ENCODE measurements at places on chromosomes 3 and 15.
A peak's percentile ranks its signal among the peaks of the same experiment; 100 is the strongest.

GRCh38 chr15:89401631-89402517, 67.2 kb upstream of the POLG start:
- DNase-seq = peak; percentile 26

DNA sequence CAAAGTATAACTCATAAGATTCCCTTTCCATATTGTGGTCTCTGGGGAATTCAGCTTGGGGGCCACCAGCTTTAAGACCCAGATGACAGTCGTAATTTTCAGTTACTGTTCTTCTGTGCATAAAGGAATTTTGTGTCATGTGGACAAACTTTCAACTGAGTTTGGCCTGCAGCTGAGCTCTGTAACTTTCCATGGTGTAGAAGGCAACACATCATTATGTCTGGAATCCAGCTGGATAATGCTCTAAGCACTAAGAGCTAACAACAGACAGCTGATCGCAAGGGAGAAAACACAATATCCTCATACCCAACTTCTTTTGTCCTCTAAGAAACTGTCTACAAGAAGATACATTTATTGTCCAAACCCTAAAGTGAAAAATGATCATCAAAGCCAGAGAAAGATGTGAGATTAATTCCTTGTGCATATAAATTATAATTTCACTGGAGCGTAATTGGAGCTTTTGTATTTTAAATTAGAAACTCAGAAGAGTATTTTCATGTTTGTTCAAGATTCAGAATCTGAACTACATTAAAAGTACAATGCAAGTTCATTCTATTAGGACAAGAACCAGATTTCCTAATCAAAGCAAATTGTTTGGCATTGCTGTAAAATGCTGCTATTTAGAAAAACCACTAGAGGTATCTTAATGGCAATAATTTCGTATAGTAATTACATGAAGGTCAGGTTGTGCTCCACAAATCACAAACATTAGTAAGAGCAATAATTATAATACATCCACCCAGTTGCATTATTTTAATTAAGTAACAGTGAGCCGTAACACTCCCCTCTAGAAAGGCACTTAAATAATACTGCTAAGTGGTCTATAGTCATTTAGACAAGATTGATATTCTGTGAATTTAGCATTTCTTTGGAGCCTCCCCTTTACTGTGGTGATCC, 218.8 kb downstream of the ATP8B4 start:
- no peak for DNase-seq

GRCh38 chr3:175732017-175732416, 872.9 kb downstream of the NAALADL2 start:
- no peak for DNase-seq

- DNase-seq = no peak
Measured at GRCh38 chr3:131903988-131904415, 130.8 kb downstream of the CPNE4 start.

- DNase-seq = no peak
Measured at GRCh38 chr3:122681284-122681973, 790 bp downstream of the PARP14 start.

- peak; percentile 49 for DNase-seq
Measured at GRCh38 chr15:51229907-51230330, 108.5 kb downstream of the CYP19A1 start.

- no peak for DNase-seq
Measured at GRCh38 chr3:64612916-64613526, 74.8 kb downstream of the ADAMTS9 start.

- DNase-seq = no peak
Measured at GRCh38 chr3:15875016-15875689, 77.4 kb upstream of the ANKRD28 start.

DNA sequence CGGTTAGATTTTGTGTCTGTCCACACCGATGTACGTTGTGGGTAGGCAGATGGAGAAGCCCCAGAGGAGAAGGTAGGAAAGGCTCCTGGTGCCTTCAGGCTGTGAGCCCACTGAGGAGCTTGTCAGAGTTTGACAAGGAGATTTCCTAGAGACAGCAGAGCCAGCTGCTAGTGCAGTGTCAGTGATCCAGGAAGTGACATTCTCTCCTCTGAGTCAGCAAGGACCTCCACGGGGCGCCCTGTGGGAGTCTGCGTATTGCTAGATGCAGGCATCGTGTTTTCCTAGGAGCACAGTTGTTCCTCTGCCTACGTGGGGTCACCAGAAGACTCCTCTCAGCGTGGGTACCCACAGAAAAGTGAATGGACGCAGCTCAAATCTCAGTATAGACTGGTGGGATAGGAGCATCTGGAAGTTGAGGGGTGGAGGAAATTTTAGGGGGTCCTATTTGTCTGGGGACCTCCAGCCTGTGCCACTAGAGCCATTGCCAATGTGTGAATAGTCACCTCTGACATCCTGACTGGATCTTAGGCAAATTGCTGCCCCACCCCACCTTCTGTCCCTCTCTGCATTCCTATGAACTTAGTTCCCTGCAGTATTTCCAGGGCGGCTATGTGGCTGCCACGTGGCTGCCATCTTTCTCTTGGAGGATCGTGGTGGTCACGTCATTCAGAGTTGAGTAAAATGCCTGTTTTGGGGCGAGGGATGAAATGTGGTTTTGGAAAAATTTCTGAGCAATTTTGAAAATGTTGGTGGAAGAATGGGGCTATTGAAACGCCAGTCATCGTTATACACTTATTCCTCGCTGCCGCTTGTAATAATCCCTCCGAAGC, 84.8 kb upstream of the KLHL25 start:
- no peak for DNase-seq

DNA sequence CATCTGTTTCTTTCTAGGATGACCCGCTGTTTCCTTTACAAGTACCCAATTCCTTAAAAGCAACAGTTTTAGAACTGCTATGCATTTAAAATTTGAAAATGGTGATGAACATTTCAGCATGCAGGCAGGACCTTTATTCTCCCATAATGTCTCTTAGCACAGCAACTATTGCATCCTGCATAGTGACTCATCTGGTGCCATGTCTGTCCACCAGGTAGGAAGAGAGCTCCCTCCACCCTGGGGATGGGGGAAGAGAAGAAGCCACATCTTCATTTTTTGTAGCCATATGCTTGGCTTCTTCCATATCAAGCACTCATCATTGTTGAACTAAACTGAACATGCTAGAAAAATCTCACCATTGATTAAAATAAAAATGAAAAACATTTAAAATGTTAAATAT, 9.9 kb downstream of the GPR15 start:
- no peak for DNase-seq

DNA sequence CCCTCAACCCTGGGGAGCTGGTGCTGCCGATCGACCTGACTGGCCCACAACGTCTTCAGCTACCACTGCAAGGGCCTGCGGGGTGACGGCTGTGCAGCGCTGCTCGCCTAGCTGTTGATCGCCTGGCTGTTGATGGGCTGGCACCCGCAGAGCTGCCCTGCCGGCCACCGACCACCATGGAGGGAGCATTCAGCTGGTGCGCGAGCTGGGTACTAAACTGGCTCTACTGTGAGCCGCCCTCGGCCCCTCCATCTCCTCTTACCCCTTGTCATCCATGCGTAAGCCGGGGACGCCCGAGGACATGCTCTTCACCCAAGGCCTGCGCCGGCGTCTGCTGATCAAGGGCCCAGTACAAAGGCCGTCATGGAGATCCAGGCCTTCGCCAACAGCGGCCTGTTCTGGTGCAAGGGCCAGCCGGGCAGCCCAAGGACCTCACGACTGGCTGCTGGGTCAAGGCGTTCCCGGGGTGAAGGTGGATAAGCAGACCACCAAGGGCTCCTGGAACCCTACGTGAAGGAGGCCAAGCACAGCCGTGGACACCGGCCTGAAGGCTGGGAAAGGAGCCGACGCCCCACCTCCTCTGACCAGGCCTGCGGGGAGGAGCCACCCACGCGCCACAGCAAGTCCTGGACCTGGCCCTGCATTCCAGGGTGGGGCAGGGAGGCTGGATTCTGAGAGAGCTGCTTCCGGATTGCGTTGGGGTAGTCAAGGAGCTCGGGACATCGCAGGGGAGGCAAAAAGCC, 46.9 kb downstream of the SFMBT1 start:
- no peak for DNase-seq

GRCh38 chr3:165895919-165896318, 58.7 kb upstream of the BCHE start:
- DNase-seq = no peak

DNA sequence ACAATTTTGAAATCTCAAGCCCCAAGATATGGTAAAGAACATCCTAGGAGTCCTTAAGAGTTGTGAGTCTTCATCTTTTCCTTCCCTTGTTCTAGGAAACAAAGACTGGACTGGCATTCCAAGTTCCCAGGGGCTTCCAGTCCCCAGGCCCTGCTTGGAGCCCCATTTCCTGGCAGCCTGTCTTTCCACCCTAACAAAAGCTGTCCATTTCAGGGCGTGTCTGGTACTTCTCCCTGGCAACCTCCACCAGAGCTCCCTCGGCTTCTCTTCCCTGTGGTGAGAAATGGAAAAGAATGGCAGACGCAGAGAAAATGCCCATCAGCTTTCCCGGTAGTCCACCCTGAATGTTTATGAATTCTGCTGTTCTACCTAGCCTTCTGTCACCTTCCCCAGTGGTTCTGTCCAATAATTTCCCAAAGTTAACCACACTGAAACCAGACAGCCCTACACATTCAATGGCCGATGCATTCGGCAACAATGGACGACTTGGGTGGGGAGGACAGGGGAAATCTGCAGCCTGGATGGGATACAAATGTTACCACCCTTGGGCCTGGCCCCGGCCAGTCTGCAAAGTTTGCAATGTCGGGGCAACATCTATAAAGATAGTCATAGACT, 6.8 kb downstream of the RAB6B start:
- DNase-seq = no peak

GRCh38 chr15:49731187-49732099, 110.6 kb downstream of the DTWD1 start:
- no peak for DNase-seq

- no peak for DNase-seq
Measured at GRCh38 chr3:43926055-43926454, 235.3 kb downstream of the ABHD5 start.

DNA sequence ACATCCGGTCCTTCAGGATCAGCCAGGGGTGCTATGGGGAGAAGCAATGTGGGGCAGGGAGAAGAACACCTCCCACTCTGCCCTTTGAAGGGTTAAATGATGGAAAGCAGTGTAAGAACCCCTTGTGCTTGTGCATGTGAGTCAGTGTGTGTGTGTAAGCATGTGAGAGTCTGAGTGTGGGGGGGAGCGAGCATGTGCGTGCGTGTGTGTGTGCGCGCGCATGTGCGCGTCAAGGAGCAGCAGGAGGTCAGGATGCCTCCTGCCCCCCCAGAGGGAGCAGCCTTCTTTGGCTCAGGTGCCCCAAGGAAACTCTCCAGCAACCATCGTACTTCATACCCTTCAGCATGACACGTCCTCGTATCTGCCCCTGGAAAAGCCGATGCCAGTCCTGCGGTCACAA, 30.3 kb downstream of the GALNT15 start:
- no peak for DNase-seq

DNA sequence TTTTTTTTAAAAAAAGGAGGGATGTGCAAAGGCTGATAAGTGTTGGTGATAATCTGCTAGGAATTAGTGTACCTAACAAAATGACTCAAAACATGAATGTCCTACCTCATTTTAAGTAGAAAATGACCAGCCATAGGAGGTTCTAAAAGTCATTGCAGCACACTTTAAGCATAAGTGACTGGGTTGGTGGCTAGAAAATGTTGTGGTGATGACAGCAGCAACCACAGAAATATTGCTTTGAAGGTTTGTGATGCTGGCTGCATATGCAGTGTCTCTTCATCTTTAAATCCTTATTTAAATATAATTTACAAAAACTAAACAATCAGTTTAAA, 55.2 kb downstream of the CMSS1 start:
- no peak for DNase-seq

DNA sequence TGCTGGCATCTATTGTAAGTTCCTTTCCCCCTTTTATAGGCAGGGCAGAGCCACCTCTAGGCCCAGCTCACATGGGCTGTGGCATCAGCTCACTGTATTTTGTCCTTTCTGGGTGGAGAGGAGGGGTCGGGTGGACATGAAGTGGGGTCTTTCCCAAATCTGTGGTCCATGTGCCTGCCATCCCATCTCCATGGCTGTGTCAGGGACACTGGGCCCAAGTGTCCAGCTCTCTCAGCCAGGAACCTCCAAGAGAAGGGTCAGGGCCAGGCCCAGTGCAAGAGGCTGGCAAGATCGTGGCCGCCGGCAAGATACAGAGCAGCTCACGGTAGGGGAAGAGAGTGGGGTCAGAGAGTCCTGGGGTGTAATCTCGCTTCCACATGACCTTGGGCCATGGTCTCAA, 85.3 kb downstream of the PCSK6 start:
- no peak for DNase-seq

DNA sequence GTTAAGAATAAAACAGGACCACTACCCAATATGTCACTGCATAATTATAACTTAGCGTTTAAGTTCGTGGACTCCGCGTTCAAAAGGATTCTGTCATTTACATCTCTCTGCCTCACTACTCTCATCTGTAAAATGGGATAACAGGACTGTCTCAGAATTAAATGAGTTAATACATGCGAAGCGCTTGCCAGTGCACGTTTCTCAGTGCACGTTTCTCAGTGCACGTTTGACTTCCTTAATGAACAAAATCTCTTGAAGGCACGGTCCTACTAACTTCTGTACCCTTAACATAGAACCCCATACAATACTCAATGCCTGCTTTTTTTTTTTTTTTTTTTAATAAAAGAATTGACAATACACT, 499 bp downstream of the RABL3 start:
- no peak for DNase-seq

GRCh38 chr3:63060412-63060811, 185.2 kb upstream of the CADPS start:
- no peak for DNase-seq
